Ovary (tissue), 10 donors: ENCODE measurements at places on chromosomes 16 and 17. TPM values are rescaled to one million over a fixed set of nuclear protein-coding genes. Genes with fewer than 3 reads are reported as not detected.

CLEC18A gene
- polyA plus RNA-seq = 0.64 TPM

HLF gene
- 28.0 TPM for polyA plus RNA-seq

ATMIN gene
- polyA plus RNA-seq = 39.5 TPM

SPNS2 gene
- polyA plus RNA-seq = 0.48 TPM

KRTAP9-8 gene
- not detected for polyA plus RNA-seq

CYGB gene
- polyA plus RNA-seq = 18.2 TPM

HBA1 gene
- 9.6 TPM for polyA plus RNA-seq

EMP2 gene
- 43.8 TPM for polyA plus RNA-seq
